ENCODE measurements at places on chromosomes 2 and 18. TPM values are rescaled to one million over a fixed set of nuclear protein-coding genes. Genes with fewer than 3 reads are reported as not detected.

The GATA6 gene
- 35.0 TPM for total RNA-seq

The CHRND gene
- total RNA-seq = not detected

The ZFP36L2 gene
- 3.9 TPM for total RNA-seq

The NTSR2 gene
- total RNA-seq = not detected

The STPG4 gene
- under 0.01 TPM for total RNA-seq

The TMEM182 gene
- total RNA-seq = 4.2 TPM

The DES gene
- 0.77 TPM for total RNA-seq

The SP9 gene
- total RNA-seq = not detected

The SRSF7 gene
- total RNA-seq = 249 TPM

The SPDYA gene
- 0.58 TPM for total RNA-seq

The VSNL1 gene
- total RNA-seq = 0.85 TPM

The ITPRIPL1 gene
- 1.1 TPM for total RNA-seq

The LOXHD1 gene
- total RNA-seq = not detected

The SF3B6 gene
- total RNA-seq = 145 TPM

The EVX2 gene
- total RNA-seq = not detected

The RNF125 gene
- 0.28 TPM for total RNA-seq

The SNTG2 gene
- total RNA-seq = 1.3 TPM

The SPR gene
- 30.5 TPM for total RNA-seq
